Aorta (tissue), 5 donors: ENCODE measurements at places on chromosomes 2 and 18. TPM values are rescaled to one million over a fixed set of nuclear protein-coding genes. Genes with fewer than 3 reads are reported as not detected.

The CNTNAP5 gene
- not detected for total RNA-seq

The BMP10 gene
- not detected for total RNA-seq

The PRSS56 gene
- not detected for total RNA-seq

The LOXHD1 gene
- 1.0 TPM for total RNA-seq

The EIPR1 gene
- total RNA-seq = 9.7 TPM

The POTEJ gene
- not detected for total RNA-seq

The KIF5C gene
- total RNA-seq = 3.4 TPM

The NTSR2 gene
- not detected for total RNA-seq

The VWC2L gene
- total RNA-seq = not detected

The SAG gene
- total RNA-seq = not detected

- no peak for DNase-seq
Observed at GRCh38 chr2:97991081-97991856, 4.5 kb downstream of the TMEM131 start.

- no peak for DNase-seq
Observed at GRCh38 chr2:118122594-118123281, 34.5 kb downstream of the INSIG2 start.

DNA sequence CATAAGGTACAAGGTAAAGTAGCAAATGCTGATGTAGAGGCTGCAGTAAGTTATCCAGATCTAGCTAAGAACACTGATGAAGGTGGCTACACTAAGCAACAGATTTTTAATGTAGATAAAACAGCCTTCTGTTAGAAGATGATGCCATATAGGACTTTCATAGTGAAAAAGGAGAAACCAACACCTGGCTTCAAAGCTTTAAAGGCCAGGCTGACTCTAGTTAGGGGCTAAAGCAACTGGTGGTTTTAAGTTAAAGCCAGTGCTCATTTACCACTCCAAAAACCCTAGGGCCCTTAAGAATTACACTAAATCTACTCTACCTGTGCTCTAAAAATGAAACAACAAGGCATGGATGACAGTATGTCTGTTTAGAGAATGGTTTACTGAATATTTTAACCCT is 131.0 kb downstream of the DNAH6 start:
- DNase-seq = no peak

DNA sequence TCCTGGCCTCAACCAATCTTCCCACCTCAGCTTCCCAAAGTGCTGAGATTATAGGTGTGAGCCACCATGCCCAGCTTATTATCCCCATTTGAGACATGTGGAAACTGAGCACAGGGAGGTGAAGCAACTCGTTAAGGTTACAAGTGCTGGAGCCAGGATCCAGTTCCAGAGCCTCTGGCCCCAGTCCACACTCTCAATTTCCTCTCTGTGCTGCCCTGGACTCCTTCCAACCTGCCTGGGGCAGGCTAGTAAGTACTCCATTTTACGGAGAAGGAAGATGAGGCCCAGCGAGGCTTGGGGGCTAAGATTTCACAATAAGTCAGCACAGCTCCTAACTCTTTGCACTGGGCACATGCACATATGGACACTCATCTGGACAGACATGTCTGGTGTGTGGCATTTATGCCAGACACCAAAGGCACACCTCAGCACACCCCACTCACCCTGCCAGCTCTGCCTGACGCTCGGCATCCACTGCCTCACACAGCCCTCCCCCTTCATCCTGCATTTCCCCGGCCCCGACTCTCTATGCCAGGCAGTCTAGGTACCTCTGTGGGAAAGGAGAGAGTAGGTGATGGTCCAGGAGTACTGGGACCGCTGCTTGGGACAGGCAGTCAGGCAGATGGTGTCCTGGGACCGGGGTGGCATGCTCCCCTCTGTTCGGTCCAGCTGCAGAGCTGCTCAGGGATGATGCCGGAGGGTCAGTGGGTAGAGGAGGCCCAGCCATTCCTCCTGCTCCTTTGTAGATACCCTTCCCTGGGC is 20.5 kb downstream of the CFAP65 start:
- DNase-seq = no peak

DNA sequence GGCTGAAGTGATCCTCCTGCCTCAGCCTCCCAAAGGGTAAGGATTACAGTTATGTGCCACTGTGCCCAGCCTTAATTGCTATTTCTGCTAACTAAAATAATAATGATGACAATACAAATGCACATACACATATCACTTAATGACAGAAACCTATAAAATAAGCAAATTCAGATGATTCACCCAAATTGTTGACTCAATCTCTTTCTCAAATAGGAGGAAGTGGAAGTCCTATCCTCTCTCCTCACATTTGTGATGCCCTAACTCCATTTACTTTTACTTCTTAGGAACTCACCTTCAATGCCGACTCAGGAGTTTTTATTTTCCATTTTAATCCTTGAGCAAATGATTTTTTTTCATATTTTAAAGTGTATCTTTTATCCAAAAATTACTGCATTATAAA is 24.5 kb upstream of the RAPH1 start:
- DNase-seq = no peak

- no peak for DNase-seq
Observed at GRCh38 chr18:77078690-77079070, 53.9 kb downstream of the MBP start.

- no peak for DNase-seq
Observed at GRCh38 chr18:47775961-47776360, 154.5 kb downstream of the SMAD2 start.

DNA sequence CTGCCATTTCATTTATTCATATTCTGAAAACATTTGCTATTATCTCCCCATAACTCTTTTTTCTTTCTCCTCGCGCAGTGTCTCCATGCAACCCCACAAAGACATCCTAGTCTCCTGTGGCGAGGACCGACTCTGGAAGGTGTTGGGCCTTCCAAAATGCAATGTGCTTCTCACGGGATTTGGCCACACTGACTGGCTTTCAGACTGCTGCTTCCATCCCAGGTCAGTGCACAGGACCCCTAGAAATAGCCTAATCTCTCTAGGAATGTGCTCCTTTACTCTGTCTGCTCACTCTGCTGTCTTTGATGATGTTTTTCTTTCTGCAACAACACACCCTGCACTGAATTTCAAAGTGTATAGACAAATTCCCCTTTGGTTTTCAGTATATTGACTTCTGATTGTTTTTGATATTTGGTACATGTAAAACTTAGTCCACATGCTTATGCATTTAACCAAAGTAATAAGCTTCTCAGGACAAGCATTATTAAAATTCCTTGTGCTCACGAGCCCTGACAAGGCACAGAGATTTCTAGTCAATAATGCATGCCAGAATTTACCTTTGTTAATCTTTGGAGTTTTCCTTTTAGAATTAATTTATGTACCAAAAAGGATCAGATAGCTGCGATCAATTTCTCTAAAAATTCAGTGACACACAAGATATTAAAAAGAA is 548.3 kb upstream of the VWC2L start:
- DNase-seq = no peak

GRCh38 chr2:115481842-115482241 is 1039.4 kb downstream of the DPP10 start:
- DNase-seq = no peak

DNA sequence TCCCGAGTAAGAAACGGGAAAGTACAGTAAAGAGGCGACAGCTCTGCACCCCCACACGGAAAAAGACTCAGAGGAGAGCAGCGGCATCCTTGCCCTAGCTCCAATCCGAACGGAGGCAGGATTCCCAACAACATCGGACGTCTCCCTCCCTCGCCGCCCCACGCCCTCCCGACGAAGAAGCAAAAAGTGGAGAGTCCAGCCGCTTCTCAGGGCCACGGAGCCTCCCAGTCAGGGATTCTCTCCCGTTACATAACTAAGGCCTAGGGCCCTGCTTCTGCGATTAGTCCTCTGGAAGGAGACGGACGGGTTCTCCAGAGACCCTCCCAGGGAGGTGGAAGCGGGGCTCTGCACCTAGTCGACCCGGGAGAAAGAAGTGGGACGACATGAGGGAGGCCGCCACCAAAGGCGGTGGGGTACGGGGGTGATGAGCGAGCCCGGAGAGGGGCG is 587 bp downstream of the SUMO1 start:
- DNase-seq = no peak

DNA sequence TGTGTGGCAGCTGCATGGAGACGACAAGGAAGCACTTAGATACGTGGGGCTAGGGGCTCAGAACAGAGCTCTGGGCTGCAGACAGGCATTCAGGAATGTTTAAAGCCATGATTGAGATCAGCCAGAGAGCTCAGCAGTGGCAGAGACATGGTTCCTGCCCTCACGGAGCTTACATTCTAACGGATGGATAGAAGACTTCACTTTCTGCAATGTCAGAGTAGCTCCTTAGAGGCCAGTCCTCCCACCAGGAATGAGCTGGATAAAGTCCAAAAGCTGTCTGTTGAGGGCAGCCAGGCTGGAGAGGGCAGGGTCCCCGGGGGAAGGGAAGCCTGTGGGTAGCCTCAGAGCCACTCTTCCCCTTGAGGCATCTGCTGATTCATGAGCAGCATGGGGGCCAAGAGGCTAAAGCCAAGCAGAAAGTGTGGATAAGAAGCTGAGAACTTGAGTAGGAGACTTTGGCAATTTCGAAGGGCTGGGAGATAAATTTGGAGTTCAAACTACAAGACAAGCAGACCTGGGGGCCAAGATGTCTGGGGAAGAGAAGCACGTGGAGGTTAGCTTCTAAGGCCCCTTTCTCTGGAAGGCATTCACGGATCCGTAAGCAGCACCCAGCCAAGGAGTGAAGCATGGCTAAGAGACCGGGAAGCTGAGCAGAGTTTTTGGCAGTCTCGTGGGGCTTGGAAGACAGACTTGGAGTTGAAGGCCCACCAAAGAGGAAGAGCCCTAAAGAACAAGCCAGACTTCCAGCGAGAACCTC is 9.7 kb upstream of the CIB4 start:
- no peak for DNase-seq

GRCh38 chr2:212227755-212228154 is 310.8 kb downstream of the ERBB4 start:
- peak; percentile 51 for DNase-seq

DNA sequence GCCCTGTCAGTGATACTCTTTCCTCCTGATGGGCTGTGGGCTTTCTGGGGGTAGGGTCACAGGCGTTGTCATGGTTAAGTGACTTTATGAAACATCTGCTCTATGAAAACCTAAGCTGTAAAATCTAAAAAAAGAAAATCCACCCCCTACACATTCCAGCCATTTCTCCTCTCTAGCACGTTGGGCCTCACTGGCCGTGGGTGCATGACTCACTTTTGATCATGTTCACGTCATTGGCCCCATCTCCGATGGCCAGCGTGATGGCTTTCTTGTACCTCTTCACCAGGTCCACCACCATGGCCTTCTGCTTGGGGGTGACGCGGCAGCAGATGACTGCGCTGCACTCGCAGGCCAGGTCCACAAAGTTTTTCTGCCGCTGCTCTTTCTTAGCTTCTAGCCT is 39.3 kb upstream of the NARS1 start:
- DNase-seq = peak; percentile 76

- DNase-seq = no peak
Observed at GRCh38 chr18:42271647-42272414, 316.8 kb downstream of the PIK3C3 start.

GRCh38 chr2:7648221-7648795 is 731.1 kb downstream of the RNF144A start:
- no peak for DNase-seq

DNA sequence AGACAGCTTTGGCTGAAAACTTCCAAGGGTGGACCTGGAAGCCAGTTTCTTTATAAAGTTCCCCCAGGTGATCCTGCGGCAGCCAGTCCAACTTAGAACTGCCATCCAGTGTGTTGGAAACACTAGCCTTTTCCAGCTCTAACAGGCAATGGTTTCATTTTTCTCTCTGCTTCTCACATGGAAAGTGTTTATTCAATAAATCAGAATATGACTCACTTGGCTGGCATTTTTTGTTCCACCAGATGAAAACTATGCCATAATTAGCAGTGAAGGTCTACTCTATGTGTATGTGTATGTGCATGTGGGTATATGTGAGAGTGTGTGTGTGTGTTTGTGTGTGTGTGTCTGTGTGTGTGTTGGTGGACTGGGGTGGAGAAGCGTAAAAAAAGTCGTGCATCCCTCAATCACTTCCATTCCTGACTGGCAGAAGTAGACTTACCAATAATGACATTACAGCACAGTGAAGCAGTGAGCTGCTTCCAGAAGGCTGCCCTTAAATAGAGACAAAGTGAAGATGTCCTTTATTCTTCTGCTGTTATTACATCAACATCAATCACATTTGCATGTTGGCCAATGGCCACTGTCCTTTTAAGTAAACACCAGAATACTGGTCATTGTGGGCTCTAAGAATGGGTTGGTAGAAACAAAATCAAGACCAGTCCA is 90.9 kb upstream of the SETBP1 start:
- DNase-seq = no peak

DNA sequence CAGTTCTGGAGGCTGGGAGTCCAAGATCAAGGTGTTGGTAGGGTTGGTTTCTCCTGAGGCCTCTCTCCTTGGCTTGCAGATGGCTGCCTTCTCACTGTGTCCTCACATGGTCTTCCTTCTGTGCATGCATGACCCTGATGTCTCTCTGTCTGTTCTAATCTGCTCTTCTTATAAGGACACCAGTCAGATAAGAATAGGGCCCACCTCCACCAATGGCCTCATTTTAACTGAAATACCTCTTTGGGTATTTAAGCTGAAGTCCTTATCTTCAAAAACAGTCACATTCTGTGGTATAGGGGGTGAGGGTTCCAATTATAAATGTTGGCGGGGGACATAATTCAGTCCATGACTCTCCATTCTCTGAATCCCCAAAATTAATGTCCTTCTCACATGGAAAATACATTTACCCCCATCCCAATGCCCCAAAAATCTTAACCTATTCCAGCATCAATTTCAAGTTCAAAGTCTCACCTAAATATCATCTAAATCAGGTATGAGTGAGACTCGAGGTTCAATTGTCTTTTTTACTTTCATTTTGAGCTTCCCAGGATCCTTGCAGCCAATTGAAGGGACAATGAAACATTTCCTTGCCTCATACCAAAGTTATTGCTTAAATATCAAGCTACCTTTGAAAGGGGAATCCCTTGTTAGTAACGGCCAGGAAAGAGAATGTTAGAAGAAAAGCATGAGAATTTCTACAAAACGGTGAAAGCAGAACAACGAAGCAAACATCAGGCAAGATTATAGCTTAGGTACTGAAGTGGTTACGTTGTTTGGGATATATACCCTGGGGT is 20.6 kb upstream of the CNOT11 start:
- DNase-seq = no peak

DNA sequence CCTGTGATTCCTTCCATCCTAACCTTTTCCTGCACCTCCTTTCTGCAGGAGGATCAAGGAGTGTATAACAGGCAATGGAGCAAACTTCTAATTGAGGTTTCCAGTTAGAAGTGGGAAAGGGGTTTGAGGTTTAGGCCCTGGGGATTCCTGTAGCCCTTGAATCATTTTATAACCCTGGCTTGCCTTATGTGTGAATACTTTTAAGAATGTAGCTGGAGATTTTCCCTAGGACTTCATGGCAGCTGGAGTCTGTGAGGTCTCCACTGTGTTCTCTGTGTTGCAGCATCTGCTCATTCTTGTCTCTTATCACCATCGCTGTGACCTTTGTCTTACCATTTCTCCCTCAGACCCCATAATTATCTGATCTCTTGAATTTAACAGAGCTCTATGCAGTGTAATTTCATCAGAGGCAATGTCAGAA is 370.2 kb upstream of the SLC14A2 start:
- no peak for DNase-seq

DNA sequence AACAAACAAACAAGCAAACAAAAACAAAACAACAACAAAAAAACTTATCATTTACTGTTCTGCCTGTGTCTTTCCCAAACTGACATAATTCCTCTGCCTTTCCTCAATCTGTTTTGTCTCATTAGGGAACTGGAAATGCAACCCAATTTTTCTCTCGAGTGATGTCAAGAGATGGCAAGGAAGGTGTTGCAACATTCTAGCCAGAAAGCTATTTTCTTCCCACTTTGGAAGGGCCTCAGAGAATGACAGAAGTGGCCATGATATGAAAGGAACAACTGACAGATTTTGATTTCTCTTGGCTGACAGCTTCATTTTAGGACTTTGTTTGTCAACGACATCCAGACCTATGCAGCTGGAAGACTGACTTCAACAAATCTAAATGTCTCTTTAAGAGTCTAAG is 24.7 kb downstream of the RND3 start:
- no peak for DNase-seq
